ENCODE measurements at places on chromosomes 11 and 22. TPM values are rescaled to one million over a fixed set of nuclear protein-coding genes. Genes with fewer than 3 reads are reported as not detected.

The PICK1 gene
- total RNA-seq: 9.8 TPM

The TMPRSS4 gene
- total RNA-seq: not detected

The KCNE3 gene
- total RNA-seq: 4.5 TPM

The TMEM191C gene
- 0.30 TPM for total RNA-seq

The SCGB1C1 gene
- total RNA-seq: not detected

The PANX2 gene
- 1.5 TPM for total RNA-seq
